ENCODE measurements at places on chromosomes 5 and 9. TPM values are rescaled to one million over a fixed set of nuclear protein-coding genes. Genes with fewer than 3 reads are reported as not detected.

SLC45A2 gene
- not detected for total RNA-seq

AGXT2 gene
- not detected for total RNA-seq

OSMR gene
- 27.0 TPM for total RNA-seq

ARHGEF37 gene
- total RNA-seq, result 16.6 TPM

FIBCD1 gene
- total RNA-seq, result not detected

CLIC3 gene
- total RNA-seq, result 0.54 TPM

CD72 gene
- total RNA-seq, result 0.62 TPM

RAB3C gene
- total RNA-seq, result 2.2 TPM

TNC gene
- 7.6 TPM for total RNA-seq

STPG3 gene
- not detected for total RNA-seq

TPPP gene
- 3.1 TPM for total RNA-seq

NEURL1B gene
- 17.9 TPM for total RNA-seq

SHOC1 gene
- not detected for total RNA-seq

GFPT2 gene
- total RNA-seq, result 6.8 TPM

PCDHGB4 gene
- total RNA-seq, result 3.0 TPM

DENND1A gene
- 13.9 TPM for total RNA-seq

CNOT8 gene
- total RNA-seq, result 14.2 TPM

SH3TC2 gene
- 1.9 TPM for total RNA-seq

FTMT gene
- not detected for total RNA-seq

CAPSL gene
- total RNA-seq, result not detected

ASPN gene
- total RNA-seq, result 0.52 TPM

CDK7 gene
- total RNA-seq, result 27.1 TPM

FAM81B gene
- total RNA-seq, result not detected

LHFPL2 gene
- total RNA-seq, result 3.6 TPM

SHISAL2B gene
- not detected for total RNA-seq

PCDHGA3 gene
- total RNA-seq, result 1.6 TPM

SMAD5 gene
- 49.6 TPM for total RNA-seq

GFM2 gene
- total RNA-seq, result 17.8 TPM

PCDHB6 gene
- total RNA-seq, result 0.12 TPM

DHFR gene
- 11.0 TPM for total RNA-seq

WASHC1 gene
- total RNA-seq, result 15.9 TPM

FBP1 gene
- 1.4 TPM for total RNA-seq

RASGRF2 gene
- 6.2 TPM for total RNA-seq

PFN3 gene
- not detected for total RNA-seq

IL3 gene
- not detected for total RNA-seq

PLCXD3 gene
- 0.22 TPM for total RNA-seq

ANKRD18B gene
- total RNA-seq, result 0.43 TPM

C9 gene
- 0.24 TPM for total RNA-seq

GMCL2 gene
- total RNA-seq, result not detected

PCDHA1 gene
- not detected for total RNA-seq

NUDCD2 gene
- 14.8 TPM for total RNA-seq

NDUFB6 gene
- total RNA-seq, result 68.3 TPM

ZDHHC11B gene
- total RNA-seq, result 3.5 TPM
